ENCODE measurements at places on chromosomes 7 and 10. TPM values are rescaled to one million over a fixed set of nuclear protein-coding genes. Genes with fewer than 3 reads are reported as not detected.

FUOM gene
- 12.8 TPM for total RNA-seq

PPP1R3C gene
- 14.2 TPM for total RNA-seq

ERLIN1 gene
- 54.5 TPM for total RNA-seq

SORBS1 gene
- 0.91 TPM for total RNA-seq

TCERG1L gene
- total RNA-seq: not detected

All from A549 treated with CpdA at 1 μM for 4 hours (cell line).